ENCODE measurements at places on chromosomes 13 and 19.

DNA sequence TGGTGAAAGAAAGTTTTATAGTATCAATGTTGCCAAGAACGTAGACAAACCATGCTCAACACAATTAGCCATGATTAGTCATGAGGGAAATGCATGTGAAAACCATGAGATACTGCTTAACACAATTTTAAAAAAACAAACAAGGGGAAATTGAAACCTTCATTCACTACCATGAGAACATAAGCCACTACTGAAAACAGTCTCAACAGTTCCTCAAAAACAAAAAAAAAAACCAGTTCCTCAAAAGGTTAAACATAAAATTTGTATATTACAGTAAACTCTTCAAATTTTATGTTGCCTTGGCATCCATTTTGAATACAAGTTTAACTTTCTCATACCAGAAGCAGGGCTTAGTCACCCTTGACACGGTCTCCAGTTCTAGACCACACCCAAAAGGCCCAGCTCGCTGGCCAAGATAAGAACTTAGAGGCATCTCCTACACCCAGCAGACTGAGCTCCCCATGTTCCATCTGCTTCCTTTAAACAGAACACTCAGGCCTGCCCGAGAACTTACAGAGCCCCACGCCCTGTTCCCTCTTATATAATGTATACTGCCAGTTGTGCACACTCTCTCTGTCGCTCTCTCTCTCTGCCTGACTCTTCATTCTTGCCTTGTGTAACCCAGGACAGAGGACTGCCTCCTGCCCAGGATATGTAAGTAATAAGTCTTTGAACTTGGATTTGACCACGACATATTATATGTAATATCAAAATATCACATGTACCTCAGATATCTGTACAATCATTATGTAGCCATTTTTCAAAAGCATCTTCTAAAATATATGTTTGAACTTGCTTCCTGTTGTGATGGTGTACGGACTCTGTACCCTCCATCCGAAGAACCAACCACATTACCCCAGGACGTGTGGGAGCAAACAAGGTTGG is 67.4 kb downstream of the STK24 start:
- DNase-seq: no peak

DNA sequence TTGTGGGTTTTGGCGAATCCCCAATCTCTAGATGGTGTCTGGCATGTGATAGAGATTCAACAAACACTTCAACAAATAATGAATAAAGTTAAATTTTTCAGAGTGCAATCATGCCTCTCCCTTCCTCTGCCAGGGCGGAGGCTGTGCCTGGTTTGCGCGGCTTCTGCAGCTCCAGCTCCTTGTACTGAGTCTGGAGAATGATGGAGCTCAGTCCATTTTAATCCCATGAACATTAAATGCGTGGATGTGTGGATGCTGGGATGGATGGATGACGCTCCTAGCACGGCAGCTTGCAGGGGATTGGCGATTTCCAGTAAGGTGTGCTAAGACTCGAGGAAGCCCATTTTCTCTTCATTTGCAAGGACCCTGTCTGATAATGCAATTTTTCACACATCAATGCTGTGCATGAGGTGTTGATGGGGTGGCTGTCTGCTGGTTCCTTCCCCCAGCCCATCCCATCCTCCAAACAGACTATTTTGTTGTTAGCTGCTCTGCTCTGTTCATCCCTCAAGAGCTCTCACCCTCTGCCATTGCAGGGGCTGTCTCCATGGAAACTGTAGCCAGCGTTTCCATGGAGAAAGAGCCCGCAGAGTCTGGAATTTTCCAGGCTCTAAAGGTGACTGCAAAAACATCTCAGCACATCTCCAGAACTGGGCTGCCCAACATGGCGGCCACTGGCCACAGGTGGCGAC is 92.6 kb upstream of the PEG3 start:
- no peak for DNase-seq

DNA sequence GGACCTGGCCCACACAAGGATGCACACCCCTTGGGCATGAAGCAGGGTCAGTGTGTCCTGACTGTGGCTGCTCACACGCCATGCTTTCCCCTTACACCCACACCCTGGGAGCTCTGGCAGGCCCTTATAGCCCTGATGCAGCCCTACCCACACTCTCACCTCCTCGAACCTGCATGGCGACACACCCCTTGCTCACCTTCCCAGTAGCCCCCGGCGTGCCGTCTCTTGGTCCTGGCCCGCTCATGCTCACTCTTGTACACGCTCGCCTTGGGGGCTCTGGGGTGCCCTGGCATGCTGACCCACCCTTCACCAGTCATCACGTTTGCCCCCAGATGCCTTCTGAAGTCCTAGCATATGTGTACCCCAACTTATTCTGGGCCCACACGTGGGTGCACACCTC is 56.1 kb downstream of the MAP4K1 start:
- no peak for DNase-seq

DNA sequence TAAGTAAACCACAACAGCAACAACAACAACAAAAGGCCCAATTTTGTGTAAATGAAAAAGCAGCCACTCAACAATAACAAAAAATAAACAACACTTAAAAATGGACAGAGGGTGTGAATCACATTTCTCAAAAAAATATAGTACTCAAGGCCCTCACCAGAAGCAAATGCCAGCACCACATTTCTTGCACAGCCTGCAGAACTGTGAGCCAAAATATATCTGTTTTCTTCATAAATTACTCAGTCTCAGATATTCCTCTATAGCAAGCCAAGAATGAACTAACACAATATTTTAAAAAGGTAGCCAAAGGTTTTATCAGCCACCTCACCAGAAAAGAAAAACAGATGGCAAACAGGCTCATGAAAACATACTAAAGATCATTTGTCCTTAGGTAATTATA is 3.9 kb upstream of the CD33 start:
- no peak for DNase-seq

Data from NCI-H2029 (cell line).